COLO829 (cell line): ENCODE measurements at places on chromosomes 16 and 17.

DNA sequence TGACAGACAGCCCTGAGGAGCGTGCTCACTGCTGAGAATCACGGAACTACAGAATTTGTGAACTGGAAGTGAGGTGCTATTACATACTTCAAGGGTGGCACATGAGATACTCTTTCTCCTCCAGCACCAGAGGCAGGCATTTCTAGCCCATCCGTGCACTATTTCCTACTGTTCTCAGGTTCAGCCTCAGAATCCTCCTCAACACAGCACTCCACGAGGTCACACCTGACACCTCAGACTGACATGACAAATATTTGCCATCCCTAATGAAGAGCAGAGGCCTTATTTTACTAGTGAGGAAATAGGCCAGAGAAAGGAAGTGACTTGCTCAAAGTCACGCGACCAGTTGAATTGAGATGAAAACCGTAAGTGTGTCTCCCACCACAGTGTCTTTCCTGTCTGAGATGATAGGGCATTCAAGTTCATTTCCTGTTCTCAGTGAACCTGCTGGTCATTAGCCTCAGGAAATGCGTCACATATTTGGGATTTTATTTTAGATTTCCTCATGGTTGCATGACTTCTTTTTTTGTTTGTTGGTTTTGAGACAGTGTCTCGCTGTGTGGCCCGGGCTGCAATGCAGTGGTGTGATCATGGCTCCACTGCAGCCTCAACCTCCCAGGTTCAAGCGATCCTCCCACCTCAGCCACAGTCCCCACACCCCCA lies 23.6 kb downstream of the SEZ6 start:
- DNase-seq = peak; percentile 80

DNA sequence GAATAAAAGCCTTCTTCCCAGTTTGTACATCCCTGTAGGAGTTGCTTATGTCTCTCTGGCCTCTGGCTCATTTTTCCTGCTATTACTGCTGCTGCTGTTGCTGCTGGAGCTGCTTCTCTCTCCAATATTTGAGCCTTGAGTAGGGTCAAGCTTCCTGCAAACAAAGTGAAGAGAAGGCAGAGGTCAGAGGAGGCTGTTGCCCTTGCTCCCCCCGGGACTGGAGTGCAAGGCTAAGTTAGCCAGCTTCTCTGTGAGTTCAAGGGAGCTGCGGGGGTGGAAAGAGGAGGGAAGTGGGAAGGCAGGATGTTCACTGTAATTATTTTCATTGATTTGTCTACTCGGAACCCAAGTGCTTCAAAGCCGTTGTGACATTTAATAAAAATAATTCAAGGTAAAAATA lies 77.0 kb upstream of the TMEM132E start:
- DNase-seq = no peak

- no peak for DNase-seq
Observed at GRCh38 chr17:50892101-50892776, 26.1 kb upstream of the TOB1 start.

GRCh38 chr17:44170499-44171201 lies at the start of gene ASB16:
TSS of gene ASB16 (plus strand) at chr17:44170704. CDS start at chr17:44170790, 86 bp downstream.
- DNase-seq = no peak

DNA sequence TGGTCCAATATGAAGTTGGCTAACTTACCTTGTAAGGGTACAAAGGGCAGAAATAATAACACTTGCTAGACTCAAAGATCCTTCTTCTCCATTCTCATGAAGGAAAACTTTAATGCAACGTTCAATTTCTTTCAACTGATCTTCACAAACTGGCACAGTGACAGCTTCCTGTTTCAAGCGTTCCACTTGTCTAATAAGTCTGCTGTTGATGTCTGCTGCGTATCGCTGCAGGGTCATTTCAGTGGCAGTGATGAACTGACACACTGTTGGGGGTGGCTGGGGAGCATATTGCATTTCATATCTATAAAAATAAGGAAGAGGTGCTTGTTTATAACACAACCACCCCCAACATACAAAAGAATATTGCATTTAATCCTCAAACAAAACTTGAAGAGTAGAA lies 33.5 kb upstream of the ARL6IP1 start:
- DNase-seq = no peak

DNA sequence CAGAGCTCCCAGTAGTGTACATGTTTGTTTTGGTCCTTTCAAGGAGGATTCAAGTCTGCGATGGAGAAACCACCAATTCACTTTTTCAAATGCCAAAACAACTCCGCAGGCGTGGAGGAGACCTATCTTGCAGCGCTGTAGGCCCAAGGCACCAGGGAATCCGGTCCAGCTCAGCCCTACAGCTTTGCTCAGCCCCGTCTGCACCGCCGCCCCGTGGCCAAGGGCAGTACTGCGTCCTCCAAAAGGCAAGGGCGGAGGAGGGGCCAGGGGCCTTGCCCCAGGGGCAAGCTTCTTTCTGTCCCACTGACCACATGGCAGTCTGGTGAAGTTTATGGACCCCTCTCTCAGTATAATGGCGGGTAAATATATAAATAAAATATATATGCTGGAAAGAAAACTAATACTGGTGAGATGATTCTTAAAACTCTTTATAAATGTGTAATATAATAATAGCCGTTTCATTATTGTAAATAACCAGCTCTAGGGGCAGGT lies 709 bp upstream of the CD300LG start:
- peak; percentile 77 for DNase-seq

- no peak for DNase-seq
Observed at GRCh38 chr16:75085556-75085955, 31.0 kb downstream of the LDHD start.

GRCh38 chr17:81735264-81736102 lies 23.4 kb downstream of the SLC25A10 start:
- DNase-seq = no peak

DNA sequence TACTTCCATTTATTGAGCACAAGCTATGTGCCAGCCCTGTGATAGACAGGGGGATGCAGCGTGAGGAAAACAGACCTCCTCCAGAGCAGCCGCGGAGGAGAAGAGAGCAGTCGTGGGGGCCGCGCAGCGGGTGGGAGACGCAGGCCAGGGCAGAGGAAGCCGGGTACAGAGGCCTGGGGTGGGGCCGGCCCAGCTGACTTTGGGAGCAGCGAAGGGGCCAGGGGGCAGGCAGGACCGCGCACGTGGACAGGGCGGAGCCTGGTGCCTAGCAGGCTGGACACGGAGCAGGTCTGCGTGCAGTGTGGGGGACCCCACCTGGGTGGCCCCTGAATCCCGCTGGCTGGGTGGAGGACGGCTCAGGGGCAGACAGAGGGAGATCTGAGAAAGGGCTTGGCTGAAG lies 46.2 kb downstream of the ZFPM1 start:
- DNase-seq = no peak

- DNase-seq = no peak
Observed at GRCh38 chr16:4550591-4550990, 5.5 kb upstream of the C16orf96 start.

GRCh38 chr17:79874329-79874981 lies 35.2 kb upstream of the CBX4 start:
- peak; percentile 51 for DNase-seq

GRCh38 chr17:29010586-29010985 lies 4.8 kb upstream of the SEZ6 start:
- DNase-seq = no peak

GRCh38 chr17:49647256-49647585 lies 30.7 kb downstream of the SPOP start:
- DNase-seq = no peak

GRCh38 chr17:68443972-68444464 lies 13.3 kb downstream of the WIPI1 start:
- DNase-seq = no peak

DNA sequence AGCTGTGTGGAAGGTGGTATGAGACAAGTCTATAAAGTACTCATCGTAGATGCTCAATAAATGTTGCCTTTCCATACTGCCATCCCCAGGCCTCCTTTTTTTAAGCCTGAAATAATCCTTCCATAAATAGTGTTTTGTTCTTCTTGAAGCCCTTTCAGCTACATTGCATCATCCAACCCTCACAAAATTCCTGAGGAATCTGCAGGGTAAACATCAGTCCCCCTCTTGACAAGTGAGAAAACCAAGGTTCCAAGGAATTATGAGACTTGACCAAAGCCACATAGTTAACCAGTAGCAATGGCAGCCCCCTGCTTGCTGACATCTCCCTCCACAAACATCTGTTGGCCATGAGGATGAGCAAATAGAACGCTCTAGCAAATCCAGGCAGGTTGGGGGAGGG lies 89.7 kb upstream of the CCL1 start:
- DNase-seq = no peak

DNA sequence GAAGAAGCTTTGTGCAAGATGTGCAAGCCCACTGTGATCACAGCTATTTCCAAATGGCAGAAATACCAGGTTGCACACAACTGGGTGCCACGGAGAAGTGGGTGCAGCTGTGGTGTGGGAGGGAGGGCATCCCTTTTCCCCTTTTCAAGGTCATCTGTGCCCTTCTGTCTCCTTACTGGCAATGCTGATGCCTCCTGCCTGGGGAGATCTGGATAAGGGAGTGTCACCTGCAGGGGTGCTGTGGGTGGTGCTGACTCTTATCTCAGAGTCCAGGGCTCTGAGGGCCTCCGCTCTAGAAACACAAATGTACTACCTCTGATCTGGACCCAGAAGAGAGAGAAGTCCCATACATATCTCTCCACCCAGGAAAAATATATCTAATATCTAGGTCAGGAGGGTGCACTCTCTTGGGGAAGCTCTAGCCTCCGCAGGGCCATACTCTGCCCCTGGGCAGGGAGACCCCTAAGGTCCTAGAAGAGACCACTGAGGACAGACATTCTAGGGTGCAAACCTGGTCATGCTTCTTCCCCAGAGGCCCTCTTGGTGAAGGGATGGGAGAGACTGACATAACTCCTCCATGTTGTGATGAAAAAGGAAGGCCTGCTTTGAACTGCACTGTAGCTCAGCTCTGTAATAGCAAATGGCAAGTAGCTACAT lies 18.5 kb downstream of the NPRL3 start:
- no peak for DNase-seq

GRCh38 chr17:81438007-81438659 lies 42.9 kb downstream of the BAHCC1 start:
- DNase-seq = no peak

DNA sequence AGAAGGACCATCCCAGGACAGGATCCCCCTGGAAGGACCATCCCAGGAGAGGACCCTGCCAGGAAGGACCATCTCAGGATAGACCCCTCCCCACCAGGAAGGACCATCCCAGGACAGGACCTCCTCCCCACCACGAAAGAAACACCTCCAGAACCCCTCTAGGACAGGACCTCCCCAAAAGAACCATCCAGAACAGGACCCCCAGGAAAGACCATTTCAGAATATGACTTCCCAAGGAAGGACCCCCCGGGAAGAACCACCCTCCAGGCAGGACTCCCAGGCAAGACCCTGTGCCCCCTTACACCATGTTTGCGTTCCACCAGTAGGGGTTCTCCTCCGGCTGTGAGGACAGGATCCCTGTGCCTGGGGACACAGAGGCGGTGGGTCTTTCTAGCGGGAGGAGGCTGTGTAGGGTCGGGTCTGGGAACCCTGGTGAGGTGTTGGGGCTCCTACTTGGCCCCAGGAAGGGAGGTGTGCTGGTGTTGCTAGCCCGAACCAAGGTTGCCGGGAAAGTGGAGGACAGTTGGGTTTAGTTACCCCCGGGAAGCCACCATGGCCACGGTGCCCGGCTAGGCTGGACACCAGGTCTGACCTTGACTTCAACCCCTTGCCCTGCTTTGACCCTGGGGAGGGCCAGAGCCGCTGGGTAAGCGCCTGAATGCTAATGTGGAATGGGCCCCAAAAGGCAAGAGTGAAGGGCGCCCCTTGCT lies 2.2 kb downstream of the NOTUM start:
- no peak for DNase-seq

- no peak for DNase-seq
Observed at GRCh38 chr17:75457047-75457654, 716 bp downstream of the TMEM94 start.

GRCh38 chr16:17432901-17433576 lies 37.7 kb downstream of the XYLT1 start:
- DNase-seq = no peak

GRCh38 chr17:50055055-50055425 lies 870 bp upstream of the ITGA3 start:
- no peak for DNase-seq

- no peak for DNase-seq
Observed at GRCh38 chr17:78729641-78730040, 52.4 kb downstream of the CYTH1 start.

- DNase-seq = no peak
Observed at GRCh38 chr16:9370061-9370491, 278.6 kb downstream of the HAPSTR1 start.

DNA sequence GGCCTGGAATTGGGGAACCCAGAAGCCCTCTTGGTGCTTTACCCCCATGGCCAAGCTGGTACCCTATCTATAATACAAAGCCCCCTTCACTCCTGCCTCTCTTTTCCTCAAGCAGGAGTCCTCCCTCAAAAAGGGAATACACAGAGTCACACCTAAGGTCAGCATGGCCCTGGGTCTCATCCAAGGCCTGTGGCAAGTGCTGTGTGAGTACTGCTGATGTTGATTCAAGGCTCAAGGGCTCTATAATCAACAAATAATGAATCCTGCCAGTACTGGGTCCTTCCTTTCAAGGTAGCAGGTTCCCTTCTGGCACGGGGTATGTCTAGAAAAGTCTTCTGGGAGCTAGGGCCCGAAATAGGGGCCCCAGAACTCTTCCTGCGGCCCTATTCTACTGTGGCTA lies 187.3 kb downstream of the CYB561 start:
- no peak for DNase-seq

GRCh38 chr17:83200751-83201150 lies 121.3 kb downstream of the METRNL start:
- no peak for DNase-seq

- DNase-seq = no peak
Observed at GRCh38 chr17:67477687-67478086, 100.6 kb downstream of the PITPNC1 start.

DNA sequence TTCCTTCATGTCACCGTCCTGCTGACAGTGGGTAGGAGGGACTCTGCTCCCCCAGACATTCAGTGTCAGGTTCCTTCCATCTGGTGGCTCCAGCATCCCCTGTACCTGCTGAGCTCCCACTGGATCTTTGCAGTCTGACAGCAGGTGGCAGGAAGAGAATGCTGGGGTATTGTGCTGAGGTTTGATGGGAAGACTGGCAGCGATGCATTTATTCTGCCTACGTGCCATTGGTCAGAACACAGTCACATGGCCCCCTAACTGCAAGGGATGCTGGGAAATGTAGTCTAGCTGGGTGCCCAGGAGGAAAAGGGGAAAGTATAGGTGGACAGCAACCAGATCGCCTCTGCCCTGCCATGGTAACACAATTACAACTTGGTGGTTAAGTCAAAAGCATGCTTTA lies 44.4 kb downstream of the IRX3 start:
- no peak for DNase-seq

DNA sequence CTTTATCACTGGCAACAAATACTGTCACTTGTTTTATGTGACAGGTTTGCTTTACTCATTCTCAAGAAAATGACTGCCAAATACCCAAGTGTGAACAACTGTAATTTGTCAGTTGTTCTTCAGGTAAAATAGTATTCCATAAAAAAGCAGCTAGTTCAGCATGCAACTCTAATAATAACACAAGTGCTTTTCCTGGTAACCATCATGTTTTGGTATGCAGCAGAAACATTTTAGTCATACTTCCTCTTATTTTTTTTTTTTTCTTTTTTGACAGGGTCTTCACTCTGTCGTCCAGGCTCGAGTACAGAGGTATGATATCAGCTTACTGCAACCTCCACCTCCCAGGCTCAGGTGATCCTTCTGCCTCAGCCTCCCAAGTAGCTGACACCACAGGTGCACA lies 4.6 kb downstream of the TERF2 start:
- no peak for DNase-seq
